ENCODE measurements at places on chromosomes 11 and 22.
A peak's percentile ranks its signal among the peaks of the same experiment; 100 is the strongest.

GRCh38 chr11:93089474-93090102 lies 108.2 kb downstream of the SLC36A4 start:
- no peak for DNase-seq

GRCh38 chr11:74030723-74031676 lies 22.1 kb upstream of the UCP3 start:
- no peak for DNase-seq

DNA sequence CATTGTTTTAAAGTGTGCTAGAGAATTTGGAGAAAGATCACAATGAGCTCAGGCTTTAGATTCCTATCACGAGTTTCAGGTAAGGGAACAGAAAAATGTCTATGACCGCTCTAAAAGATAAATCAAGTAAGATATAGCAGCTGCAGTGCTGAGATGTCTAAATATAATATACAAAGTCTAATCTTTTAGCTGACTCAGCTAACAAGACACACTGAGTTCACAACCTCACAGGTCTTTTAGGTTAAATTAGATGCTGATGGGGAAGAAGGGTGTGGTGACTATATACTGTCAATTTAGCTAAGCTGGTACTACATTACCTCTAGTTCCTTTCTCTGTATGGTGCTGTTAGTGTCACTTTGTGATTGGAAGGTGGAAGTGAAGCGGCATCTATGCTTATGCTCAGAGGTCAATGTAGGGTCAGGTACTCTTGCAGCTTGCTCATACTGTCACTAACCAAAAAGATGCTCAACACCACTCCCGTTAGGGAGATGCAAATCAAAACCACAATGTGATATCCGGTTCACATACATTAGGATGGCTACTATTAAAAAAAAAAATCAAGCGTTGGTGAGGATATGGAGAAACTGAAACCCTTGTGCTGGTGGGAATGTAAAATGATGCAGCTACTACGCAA lies 283.5 kb downstream of the SWAP70 start:
- no peak for DNase-seq

- peak; percentile 54 for DNase-seq
These were observed 5.9 kb downstream of the LMNTD2 start for GRCh38 chr11:554428-555226.

DNA sequence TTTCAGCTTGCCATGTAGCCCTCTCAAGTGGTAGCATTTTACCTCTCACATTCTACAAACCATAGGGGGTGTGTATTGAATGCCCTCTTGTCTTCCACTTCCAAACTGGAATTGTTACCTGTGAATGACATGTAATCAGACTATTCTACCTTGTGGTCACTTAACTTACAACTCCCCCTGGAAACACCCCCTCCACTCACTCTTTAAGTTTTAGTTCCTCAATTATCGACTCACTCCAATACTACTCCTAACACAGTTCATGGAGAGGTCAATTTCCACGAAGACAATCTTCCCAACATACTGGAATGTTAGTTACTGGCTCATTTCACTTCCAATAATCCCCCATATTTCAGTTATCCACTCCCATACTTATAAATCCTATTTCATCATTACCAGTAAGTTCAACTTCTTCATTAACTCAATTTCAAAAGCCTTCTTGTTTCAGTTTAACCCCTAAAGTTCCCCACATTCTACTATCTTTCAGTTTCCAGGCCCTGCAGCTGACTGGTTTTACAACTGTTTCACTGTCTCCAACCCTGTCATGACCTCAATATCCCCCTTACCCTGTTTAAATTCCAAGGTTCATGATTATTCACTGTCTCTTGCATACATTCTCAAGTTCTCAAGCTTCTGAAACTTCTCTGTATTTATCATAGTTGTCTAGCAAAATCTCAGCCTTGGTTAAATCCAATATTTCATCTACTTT lies 92.5 kb downstream of the C11orf87 start:
- no peak for DNase-seq

DNA sequence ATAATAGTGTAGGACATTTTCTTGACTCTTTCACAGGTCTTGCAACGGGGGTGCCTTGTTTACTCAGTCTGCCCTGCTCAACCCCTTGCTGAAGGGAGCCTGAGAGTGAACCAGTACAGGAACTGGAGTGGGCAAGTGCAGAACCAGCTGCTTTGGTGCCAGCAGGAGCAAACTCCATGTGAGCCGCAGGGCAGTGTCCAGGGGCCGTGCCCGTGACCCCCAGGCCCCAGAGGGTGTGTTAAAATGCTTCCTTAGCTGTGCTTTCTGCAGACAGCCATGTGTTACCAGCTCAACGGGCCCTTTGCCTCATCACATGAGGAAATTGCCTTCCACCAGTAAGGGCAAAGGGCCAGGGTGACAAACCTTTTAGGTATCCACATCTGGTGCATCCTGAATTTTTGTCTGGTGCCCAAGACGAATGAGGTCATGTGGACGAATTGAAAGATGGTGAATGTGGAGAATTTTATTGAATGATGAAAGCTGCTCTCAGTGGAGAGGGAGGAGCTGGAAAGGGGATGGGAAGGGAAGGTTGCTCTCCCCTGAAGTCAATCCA lies 53.6 kb upstream of the OR5D13 start:
- no peak for DNase-seq

- DNase-seq: no peak
These were observed 259.8 kb upstream of the BLID start for GRCh38 chr11:122375687-122376399.

DNA sequence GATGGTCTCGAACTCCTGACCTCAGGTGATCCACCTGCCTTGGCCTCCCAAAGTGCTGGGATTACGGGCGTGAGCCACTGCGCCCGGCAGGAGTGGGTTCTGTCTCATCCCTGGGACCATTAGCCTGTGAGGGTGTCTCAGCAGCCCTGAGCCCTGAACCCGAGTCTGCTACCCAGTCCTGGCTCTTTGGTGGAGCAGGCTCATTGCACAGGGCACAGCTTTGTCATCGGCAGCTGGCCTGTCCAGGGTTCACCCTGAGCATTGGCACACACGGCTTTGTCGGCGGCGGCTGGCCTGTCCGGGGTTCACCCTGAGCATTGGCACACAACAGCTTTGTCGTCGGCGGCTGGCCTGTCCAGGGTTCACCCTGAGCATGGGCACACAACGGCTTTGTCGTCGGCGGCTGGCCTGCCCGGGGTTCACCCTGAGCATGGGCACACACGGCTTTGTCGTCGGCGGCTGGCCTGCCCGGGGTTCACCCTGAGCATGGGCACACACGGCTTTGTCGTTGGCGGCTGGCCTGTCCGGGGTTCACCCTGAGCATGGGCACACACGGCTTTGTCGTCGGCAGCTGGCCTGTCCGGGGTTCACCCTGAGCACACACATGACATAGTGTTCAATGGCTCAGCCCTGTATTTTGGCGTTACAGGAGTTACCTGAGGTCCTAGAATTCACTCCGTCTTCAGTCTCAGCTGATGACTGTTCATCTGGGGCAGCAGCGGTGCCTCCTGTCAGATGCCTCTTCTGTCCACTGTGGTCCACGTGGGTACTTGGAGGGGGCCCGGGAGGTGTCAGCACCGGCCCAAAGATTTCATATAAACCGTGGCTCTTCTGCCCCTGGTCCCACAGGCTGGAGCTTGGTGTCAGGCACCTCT lies 1082.5 kb downstream of the BRD1 start:
- no peak for DNase-seq

All from stimulated activated CD8-positive, alpha-beta memory T cell treated with anti-CD3 and anti-CD28 coated beads, Interleukin-4, amount 100 ng/mL, for 1 hour (primary cell).